ENCODE measurements at places on chromosomes 5 and 9.

DNA sequence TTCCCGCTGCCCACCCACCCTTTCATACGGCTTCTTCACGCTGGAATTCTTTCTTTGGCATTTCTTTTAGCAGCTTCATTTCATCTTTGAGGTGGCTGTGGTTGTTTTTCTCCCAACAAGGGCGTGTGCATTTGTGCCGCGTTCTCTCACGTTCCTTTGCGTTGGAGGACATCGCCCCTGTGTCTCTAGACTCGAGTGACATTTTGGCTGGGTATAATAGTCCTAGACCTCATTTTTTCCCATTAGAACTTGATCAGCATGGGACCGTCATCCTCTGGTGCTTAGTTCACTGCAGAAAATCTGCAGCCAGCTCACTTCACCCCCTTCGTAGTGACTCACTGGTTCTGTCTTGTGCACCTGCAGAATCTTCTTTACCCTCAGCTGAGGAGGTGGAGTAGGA lies 29.5 kb downstream of the KCNT1 start:
- no peak for DNase-seq

GRCh38 chr9:105994970-105995369 lies 300.6 kb downstream of the TMEM38B start:
- peak; percentile 61 for DNase-seq

GRCh38 chr5:9468060-9468388 lies 77.9 kb downstream of the SEMA5A start:
- DNase-seq: peak; percentile 15

- no peak for DNase-seq
These were observed 23.9 kb upstream of the LPCAT1 start for GRCh38 chr5:1547655-1548054.

DNA sequence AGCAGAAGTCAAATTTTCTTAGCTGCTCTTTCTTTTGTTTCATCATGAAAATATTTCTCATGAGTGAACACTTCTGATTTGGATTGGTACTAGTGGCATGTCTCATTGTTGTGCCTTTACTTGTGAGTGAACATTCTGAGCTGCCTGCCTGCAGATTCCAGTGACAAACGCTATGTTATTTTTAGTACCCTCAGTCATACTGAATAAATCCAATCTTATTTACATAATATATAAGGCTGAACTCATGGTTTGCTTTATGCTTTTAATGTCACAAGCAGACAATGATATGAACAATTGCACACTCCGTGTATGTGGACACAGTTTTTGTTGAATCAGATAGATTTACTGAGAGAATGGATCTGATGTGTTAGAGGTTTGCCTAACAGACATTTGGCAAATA lies 67.8 kb downstream of the ACTBL2 start:
- no peak for DNase-seq

GRCh38 chr5:78974011-78974410 lies 11.1 kb downstream of the ARSB start:
- DNase-seq: peak; percentile 87

GRCh38 chr5:35188031-35188457 lies 42.2 kb downstream of the PRLR start:
- no peak for DNase-seq

GRCh38 chr5:102946971-102947370 lies 173.0 kb downstream of the GIN1 start:
- no peak for DNase-seq
